ENCODE measurements at places on chromosomes 5 and 9.

- no peak for DNase-seq
Observed at GRCh38 chr9:137789295-137789895, 88.2 kb upstream of the CACNA1B start.

- DNase-seq: no peak
Observed at GRCh38 chr5:41932770-41933169, 7.7 kb downstream of the FBXO4 start.

GRCh38 chr5:3741374-3741770 is 145.7 kb downstream of the IRX1 start:
- DNase-seq: no peak

DNA sequence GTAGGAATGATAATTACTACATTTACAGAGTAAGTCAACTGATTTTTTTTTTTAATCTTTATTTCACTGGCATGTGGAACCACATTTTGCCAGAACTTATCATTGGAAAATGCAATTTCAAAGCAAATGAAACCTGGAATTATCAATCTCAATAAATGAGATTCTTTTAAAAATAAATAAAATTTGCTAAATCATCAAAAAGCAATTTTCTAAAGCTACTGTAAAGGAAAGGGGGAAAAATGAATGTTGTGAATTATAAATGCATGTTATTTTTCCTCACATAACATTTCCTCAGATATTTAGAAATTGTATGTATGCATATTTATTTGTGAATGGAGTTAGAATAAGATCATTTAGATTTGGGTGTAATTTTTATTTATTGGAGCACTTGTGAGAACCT is 89.9 kb upstream of the GRHPR start:
- no peak for DNase-seq

DNA sequence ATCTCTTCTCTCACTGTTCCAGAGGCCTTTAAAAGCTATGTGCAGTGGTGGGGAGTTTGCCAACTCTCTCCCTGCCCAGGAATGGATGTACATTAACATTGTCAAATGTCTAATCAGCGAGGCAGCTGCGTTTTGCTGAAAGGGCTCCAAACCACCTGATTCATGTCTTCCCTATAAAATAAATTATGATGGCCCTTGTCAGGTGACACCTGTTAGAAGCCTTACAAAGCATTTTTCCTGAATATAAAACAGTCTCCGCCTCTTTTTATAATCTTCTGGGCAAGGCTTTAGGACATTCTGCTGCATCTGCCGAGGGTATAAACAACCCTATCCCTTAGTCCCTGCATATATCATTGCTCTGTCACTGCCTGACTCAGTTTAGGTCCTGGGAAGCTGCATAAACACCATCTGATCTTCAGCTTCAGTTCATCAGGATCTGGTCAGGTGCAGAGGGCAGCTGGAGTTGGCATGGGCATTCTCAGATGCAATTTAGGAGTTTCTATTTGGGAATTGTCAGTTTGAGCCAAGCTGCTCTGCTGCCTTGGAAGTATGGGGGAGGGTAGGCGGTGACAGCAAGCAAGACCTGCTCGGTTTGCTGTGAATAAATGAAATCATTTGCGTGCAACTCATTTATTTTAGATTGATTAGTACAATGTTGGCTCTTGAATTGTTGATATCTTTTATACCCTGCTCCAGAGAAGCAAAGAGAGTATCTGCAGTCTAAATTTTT is 103.5 kb downstream of the ACER2 start:
- no peak for DNase-seq

DNA sequence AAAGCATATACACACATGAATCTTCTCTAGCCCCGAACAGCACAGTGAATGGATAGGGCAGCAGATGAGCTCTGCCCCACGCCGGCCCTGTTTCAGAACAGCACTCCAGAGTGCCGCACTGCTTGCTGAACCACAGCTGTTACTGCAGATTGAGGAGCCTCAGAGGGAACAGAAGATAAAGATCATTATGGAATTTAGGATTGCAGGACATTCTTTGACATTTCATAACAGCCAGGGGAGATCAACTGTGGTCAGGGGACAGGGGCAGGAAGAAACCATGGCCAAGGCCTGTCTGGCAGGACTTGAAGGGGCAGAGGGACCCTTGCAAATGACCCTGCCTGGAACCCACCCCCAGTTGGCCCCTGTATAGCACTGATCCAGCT is 20.6 kb downstream of the IRF1 start:
- no peak for DNase-seq

DNA sequence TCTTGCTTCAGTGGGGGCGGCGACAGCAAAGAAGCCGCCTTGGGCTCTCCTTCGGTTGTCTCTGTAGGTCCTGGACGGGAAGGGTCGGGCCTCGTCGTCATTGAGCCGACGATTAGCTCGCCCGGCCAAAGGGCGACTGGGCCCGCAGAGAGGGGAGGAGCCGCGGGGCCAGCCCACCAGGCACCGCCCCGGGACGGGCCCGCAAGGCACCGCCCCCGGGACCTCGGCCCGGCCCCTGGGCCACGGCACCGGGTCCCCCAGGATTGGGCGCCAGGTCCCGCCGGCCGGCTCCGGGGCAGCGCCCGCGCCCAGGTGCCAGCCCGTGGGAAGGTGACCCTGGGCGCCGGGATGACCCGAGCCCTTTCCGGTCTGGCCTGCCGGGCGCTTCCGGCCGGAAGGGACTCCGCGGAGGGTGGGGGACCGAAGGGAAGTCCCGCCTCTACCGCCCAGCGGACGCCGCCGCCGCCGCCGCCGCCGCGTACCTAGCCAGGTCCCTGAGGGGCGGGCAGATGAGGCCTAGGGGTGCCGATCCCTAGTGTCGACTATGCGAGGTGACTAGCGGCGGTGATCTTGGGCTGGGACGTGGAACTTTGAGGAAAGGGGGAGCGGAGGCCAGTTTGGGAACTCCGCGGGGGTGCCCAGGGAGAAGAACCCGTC is at the start of the genes GBA2 and RGP1:
Gene GBA2 (minus strand): TSS at position 371 of the 657 bp plus-strand sequence. CDS start 524 bp downstream, outside the sequence.
Gene RGP1 (plus strand): TSS at position 430 of the 657 bp plus-strand sequence. CDS start 469 bp downstream, outside the sequence.
- peak; percentile 65 for DNase-seq

- DNase-seq: no peak
Observed at GRCh38 chr5:148730270-148730669, 75.9 kb upstream of the HTR4 start.

DNA sequence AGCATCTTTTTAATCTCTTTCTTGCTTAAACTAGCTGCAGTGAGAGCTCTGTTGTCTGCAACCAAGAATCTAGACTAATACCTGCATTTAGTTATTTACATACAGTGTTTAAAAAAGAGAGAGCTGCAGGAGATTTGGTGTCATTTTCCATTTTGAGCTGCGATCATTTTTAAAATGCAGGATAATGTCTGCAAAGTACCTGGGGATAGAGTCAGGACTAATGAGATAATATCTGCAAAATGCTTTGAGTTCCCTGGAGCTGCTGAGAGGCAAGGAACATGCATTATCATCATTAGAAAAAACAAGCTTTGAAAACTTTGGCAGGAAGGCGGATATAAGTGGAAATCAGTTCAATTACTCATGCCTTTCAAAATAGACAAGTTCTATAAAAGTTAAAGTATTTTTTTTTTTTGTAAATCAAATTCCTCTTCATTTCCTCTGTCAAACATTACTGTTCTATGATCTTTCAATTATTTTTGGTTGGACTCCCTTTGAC is 21.8 kb upstream of the ANKRD33B start:
- DNase-seq: no peak

- no peak for DNase-seq
Observed at GRCh38 chr9:133939845-133940244, 52.3 kb downstream of the VAV2 start.

DNA sequence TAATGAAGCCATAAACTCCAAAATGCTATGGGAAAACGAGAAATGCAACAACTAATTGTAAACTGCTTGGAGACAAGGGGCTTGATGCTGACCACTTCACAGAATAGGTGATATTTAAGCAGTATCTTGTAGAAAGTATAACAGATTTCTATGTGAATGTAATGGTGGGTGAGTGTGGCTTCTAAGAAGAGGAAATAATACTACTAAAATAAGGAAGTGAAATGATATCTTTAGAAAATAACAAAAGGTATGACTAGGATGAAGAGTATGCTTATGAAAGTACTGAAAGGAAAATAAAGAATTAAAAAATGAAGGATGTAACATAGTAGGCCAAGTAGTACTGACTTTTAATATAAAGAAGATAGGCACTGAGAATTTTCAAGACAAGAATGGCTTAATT is 94.2 kb downstream of the AGTPBP1 start:
- DNase-seq: no peak

DNA sequence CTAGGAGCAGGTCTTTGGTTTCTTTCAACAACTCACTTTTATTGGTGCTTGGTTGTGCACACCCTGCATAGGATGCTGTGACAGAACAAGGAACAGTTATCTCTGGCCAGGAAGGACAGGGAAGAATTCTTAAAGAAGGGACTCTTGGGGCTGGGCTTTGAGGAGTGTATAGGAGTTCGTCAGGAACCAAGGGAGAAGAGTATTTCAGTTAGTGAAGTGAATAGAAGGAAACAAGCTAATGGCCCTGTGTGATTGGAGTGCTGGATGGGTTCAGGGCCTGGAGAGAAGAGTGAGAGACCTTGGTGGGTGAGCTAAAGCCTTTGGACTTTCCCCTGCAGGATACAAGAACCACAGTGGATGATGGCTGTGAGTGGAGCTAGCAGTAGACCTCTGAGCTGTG is 32.2 kb downstream of the DAB2IP start:
- no peak for DNase-seq

DNA sequence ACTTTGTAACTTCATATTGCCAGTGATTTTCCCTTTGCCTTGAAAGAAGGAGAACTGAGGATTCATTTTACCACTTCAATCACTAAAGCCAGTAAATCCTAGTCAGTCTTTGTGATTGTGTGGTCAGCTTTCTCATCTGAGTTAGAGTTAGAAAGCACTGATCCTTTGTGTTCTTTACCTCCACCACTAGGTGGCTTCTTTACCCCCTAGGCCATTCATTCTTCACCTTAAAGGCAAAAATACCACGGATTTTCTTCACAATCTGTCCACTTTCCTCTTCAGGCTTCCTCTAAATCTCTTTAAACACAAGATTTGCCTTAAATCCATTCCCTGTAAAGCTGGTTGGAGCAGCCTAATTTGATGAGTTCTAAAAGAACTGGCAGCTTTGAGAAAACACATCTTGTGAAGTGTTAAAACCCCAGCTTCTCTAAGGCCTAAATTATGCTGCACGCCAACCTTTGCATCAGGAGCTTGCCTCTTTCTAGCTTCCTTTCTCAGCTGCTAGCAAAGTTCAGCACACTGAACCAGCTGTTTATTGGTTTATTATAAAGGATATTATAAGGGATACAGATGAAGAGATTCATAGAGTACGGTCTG is 20.4 kb downstream of the BDP1 start:
- peak; percentile 49 for DNase-seq

GRCh38 chr5:126972062-126972895 is 58.1 kb downstream of the MARCHF3 start:
- DNase-seq: no peak

GRCh38 chr5:122439645-122440044 is 127.6 kb downstream of the SNCAIP start:
- DNase-seq: no peak

DNA sequence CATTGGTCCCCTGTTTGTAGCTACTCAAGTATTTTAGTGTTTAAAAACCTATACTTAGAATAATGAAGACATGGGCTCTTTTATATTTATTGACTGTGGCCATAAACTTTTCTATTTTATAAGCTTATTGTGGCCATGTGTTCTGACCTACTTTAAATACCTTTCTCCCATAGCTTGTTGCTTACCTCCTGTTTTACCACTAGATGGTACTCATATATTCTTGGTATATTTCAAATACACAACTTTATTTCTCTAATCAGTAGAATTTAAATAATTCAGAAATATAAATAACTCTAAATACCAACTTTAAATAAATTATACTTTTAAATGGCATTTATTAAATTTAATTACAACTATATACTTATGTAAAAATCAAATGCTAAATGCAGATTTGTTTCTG is 498.0 kb downstream of the PRDM9 start:
- no peak for DNase-seq

DNA sequence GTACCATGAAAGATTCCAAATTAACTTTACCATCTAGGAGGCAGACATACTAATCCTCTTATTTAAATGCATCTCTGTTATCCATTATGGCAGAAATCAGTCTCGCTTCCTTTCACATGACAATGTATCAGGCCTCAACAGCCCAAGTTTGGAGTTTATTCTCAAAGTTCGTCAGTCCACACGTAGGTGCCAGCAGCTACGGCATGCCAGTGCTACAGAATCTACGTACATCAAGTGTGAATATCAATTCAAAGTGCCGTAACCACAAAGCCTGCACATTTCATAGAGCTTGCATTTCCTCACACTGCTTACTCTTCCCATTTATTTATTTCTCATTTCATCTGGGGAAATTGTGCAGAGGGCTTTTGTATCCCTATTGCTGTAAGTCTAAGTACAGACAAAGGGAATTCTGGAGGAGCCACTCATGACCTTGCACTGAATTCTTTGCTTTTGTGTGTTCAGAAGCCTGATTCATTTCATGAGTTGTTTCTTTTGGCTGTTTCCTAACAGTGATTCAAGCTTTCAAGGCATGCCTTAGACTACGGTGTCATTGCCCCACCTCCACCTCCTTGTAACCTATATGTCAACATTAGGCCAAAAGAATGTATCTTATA is 10.0 kb downstream of the ENC1 start:
- DNase-seq: peak; percentile 44

- no peak for DNase-seq
Observed at GRCh38 chr5:116004248-116004647, 28.0 kb upstream of the ARL14EPL start.

DNA sequence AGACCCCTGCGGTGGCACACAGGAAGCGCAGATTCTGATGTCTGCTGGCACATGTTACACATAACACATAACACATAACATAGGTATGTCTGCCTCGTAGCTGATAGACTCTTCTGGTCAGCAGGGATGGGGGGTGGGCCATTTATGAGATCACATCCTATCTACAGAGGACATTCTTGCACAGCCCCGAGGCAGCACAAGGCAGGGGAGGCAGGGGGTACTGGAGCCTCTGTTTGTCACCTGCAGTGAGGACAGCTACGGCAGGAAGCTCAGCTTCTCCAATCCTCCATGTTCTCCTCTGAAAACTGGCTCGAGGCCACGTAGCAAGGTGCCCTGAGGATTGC is 16.7 kb upstream of the MED10 start:
- DNase-seq: no peak

DNA sequence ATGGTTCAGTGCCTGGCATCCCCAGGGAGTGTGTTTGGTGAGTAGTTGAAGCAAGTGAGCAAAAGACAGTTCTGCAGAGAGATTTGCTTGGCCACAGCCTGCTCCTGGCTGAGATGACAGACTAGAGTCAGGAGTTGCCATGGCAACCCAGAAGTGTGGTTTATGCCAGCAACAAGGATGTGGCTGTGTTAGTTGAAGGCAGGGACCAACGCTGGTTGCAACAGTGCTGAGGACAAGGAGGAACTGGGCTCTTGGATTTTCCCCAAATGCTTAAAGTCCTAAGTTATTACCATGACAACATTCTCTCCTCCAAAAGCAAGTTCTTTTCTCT is 2.7 kb downstream of the NXNL2 start:
- peak; percentile 64 for DNase-seq

GRCh38 chr9:84139296-84140070 is 158.9 kb downstream of the RMI1 start:
- peak; percentile 35 for DNase-seq

All from A673 (cell line).